ENCODE measurements at places on chromosomes 6 and 20. TPM values are rescaled to one million over a fixed set of nuclear protein-coding genes. Genes with fewer than 3 reads are reported as not detected.

The TP53TG5 gene
- total RNA-seq, result not detected

The SNAP91 gene
- 2.0 TPM for total RNA-seq

The TNNC2 gene
- total RNA-seq, result not detected

The IL17F gene
- total RNA-seq, result not detected

The SAMD3 gene
- 1.1 TPM for total RNA-seq

The FAM217A gene
- total RNA-seq, result 0.32 TPM
